Right atrium auricular region (tissue), 2 donors: ENCODE measurements at places on chromosomes 5 and 9. TPM values are rescaled to one million over a fixed set of nuclear protein-coding genes. Genes with fewer than 3 reads are reported as not detected.

GRCh38 chr5:57598756-57599155 lies 116.1 kb upstream of the ACTBL2 start:
- H3K27ac ChIP-seq = no peak overlapping the region
- no peak for DNase-seq
- H3K4me3 ChIP-seq = no peak overlapping the region
- no peaks in the 10 kb centered on the region for H3K36me3 ChIP-seq

GRCh38 chr5:150394912-150395687 lies 17.6 kb downstream of the CD74 start:
- no peak overlapping the region for H3K27ac ChIP-seq
- H3K4me3 ChIP-seq = no peak overlapping the region
- H3K27me3 ChIP-seq = no peaks in the 10 kb centered on the region
- no peak for DNase-seq
- H3K36me3 ChIP-seq = peaks cover 83% of the 10 kb centered on the region
- H3K4me1 ChIP-seq = no peaks in the 10 kb centered on the region

DNA sequence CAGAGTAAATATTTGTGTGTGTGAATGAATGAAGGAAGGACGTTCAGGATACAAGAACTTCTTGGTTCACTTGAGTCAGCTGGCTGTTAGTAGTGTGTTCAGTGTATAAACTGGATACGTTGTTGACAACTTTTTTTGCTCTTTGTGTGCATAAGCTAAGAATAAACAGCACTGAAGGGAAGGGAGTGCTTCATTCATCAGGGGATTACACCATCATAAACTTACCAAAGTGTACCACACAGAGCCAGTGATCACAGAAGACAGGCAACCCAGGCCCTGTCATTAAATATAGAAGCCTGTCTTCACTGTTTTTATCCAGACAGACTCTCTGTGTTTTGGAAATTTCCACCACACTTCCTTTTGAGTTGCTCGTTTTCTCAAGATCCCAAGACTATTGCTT lies 55.5 kb upstream of the MEF2C start:
- no peak overlapping the region for H3K27ac ChIP-seq
- H3K36me3 ChIP-seq = no peaks in the 10 kb centered on the region
- DNase-seq = no peak
- H3K27me3 ChIP-seq = no peaks in the 10 kb centered on the region
- H3K4me1 ChIP-seq = no peaks in the 10 kb centered on the region

DNA sequence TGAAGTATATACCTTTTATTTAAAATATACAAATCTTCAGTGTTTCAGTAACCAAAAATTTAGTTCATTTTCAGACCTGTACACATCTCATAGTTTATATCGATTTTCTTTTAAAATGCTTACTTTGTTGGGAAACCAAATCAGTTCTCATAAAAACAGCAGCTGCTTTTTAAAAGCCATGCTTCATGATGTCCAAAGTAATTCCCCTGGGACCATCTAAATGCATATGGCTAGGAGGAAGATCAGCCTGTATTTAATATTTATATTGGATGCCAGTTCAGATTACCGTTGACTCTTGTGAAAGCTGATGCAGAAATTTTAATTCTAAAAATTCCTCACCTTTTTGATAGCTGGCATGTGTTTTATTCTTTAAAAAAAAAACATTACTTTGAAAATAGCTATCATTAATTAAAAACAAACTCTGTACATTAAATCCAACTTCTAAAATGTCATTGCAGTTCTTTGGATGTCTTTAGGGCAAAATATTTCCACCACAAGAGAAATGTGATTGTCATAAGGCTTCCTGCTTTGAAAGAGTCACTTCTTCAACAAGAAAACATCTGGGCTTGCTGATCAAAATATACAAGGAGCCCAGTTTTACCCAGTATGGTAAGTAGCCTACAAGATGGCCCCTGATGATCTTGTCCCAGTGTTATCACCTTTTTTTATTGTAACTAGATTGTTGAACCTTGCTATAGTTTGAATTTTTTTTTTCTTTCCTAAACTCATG lies 1242.9 kb upstream of the CDH6 start:
- H3K4me1 ChIP-seq = no peaks in the 10 kb centered on the region
- no peaks in the 10 kb centered on the region for H3K27me3 ChIP-seq
- H3K4me3 ChIP-seq = no peak overlapping the region

DNA sequence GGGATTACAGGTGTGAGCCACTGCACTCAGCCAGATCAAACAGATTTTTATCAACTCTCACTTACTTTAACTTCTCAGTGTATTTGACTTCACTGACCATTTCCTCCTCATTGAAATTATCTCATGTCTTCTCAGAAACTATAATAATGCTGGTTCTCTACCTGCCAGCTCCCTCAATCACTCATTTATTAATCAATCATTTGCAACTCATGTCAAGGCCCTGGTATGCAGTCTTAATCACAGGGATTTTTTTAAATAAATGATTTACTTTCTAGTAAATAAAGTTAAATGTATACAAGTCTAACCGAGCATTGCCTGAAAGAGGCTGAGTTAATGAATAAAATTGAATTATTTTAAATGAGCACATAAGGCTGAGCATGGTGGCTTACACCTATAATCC lies 63.3 kb downstream of the PLPP1 start:
- no peaks in the 10 kb centered on the region for H3K4me1 ChIP-seq
- H3K36me3 ChIP-seq = peaks cover 32% of the 10 kb centered on the region
- no peak overlapping the region for H3K27ac ChIP-seq
- H3K4me3 ChIP-seq = no peak overlapping the region
- no peak for DNase-seq

GRCh38 chr9:97794666-97795065 lies 58.4 kb upstream of the FOXE1 start:
- H3K36me3 ChIP-seq = no peaks in the 10 kb centered on the region
- H3K27me3 ChIP-seq = no peaks in the 10 kb centered on the region
- no peak overlapping the region for H3K4me3 ChIP-seq

The PTGR1 gene
- 38.8 TPM for total RNA-seq

- H3K36me3 ChIP-seq = peaks cover 19% of the 10 kb centered on the region
- H3K27ac ChIP-seq = no peak overlapping the region
- no peak for DNase-seq
- no peak overlapping the region for H3K4me3 ChIP-seq
Observed at GRCh38 chr9:99235926-99236634, 14.0 kb downstream of the SEC61B start.

The SPINK4 gene
- total RNA-seq = not detected

The DNAH5 gene
- not detected for total RNA-seq

The OR13J1 gene
- total RNA-seq = not detected

DNA sequence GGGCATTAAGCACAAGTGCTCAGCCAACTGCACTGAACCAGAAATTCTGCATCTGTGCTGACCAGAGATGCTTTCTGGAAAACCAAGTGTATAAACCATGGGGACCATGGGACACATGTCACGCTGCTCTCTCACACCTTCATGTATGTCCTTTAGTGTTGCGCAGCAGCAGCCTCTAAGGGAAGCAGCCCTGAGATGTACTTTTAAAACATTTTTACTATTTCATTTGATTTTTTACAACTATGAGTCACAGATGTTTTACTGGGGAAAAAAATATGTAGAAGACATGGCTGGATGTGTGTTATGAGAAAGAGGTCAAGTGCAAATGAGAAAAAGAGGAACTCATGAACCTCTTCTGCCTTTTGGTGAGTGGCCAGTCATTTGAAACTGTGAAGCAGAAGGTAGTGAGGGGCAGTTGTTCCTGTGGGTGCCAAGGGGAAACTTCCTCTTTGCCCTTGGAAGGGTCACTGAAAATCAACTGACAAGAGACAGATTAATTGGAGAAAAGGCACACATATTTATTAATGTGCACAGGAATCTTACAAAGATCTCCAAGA lies 31.4 kb upstream of the SYK start:
- no peak overlapping the region for H3K27ac ChIP-seq
- no peaks in the 10 kb centered on the region for H3K4me1 ChIP-seq
- H3K27me3 ChIP-seq = no peaks in the 10 kb centered on the region

- no peaks in the 10 kb centered on the region for H3K36me3 ChIP-seq
- H3K27me3 ChIP-seq = no peaks in the 10 kb centered on the region
- no peaks in the 10 kb centered on the region for H3K4me1 ChIP-seq
- peak overlapping the region; percentile 94 for H3K27ac ChIP-seq
- peak; percentile 90 for DNase-seq
Observed at GRCh38 chr5:108727651-108728565, 19.8 kb upstream of the FER start.
